ENCODE measurements at places on chromosomes 2 and 18.

GRCh38 chr2:10172033-10172871 lies 49.7 kb downstream of the RRM2 start:
- no peak for DNase-seq

DNA sequence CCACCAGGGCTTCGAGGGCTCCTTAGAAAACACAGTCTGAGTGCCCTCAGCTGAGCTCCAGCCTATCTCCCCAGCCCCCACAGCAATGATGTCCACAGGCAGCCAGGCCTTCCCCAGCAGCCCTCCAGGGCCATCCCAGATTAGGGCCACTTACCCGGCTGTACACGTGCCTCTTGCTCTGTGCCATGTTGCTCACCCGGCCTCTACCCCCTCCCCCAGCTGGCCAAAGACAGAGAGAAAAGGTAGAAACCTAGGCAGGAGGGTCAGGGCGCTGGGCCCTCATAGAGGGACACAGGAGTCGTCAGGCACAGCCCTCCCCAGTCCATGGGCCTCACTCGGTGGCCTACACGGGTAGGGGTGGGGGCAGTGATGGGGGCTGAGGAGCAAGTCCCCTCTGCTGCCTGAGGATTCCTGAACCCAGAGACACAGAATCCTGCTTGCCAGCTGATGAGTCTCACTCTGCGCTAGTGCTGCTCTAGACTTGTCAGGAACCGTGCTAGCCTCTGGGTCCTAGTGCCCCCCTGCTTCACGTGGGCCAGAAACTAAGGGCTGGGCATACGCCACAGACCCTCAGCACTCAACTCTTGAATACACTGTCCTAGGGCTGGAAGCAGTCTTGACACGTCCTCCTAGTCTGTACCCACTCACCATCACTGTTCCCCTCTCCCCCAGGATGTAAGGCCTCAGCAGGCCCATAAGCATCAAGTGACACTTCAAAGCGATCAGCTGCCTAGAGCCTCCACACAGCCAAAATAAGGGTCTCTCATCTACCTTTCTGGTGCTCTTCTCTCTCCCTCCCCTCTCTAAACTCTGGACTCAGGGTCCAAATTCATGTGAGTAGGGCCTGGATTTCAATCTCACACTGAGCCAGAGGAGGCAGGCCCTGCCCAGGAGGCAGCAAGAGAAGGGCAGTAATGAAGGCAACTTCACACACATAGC lies at the start of gene DCTN1:
TSS of gene DCTN1 (minus strand) at position 461 of the 939 bp plus-strand sequence. CDS start at position 187, 274 bp downstream.
- DNase-seq, result peak; percentile 84

GRCh38 chr2:231714639-231715498 lies 6.5 kb downstream of the PTMA start:
- peak; percentile 44 for DNase-seq

DNA sequence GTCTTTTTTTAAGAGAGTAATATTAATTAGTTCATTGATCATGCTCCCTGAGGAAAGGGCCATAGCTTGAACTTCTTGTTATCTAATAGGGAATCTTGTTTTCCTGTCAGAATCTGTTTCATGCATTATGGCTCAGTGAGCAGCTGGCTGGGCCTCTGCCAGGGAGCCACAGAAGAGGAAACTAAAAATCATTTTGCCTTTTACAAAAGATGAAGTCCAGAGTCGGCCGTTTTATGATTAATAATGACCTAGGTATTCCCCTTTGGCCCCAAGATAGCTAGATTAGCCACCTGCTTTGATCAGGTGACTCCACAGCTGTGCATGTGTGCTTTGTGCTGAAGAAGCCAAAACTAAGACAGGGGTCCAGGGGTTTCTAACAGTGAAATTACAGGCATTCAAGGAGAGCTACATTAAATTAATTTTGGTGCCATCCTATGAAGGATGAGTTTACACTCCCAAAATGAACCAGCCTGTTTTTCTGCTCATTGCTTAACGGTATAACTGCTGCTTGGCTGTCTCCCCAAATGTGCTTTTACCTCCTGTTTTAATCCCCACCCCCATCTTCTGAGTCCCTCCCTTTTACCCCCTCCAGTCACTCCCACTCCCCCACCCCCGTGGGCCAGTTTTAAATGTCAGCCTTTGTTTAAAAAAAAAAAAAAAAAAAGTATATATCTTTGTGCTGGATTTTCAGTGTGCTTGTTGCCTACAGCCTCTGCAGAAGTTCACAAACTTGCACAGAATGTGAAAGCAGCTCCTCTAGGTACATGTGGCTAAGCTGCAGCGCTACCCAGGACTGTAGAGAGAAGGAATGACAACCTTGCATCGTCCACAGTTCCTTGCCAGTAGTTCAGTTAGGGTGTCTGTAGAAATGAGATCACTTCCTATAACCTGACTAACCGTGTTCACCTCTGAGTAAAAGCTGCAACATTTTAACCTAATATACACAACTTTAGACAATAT lies 93.1 kb downstream of the CABLES1 start:
- DNase-seq, result peak; percentile 80

- no peak for DNase-seq
Observed at GRCh38 chr2:113309655-113310387, 31.1 kb upstream of the PAX8 start.

GRCh38 chr2:26471766-26472706 lies 5.9 kb downstream of the OTOF start:
- DNase-seq, result peak; percentile 8

- DNase-seq, result no peak
Observed at GRCh38 chr18:27428716-27429475, 243.8 kb upstream of the CHST9 start.

- no peak for DNase-seq
Observed at GRCh38 chr2:172120118-172120517, 17.4 kb upstream of the DLX2 start.

DNA sequence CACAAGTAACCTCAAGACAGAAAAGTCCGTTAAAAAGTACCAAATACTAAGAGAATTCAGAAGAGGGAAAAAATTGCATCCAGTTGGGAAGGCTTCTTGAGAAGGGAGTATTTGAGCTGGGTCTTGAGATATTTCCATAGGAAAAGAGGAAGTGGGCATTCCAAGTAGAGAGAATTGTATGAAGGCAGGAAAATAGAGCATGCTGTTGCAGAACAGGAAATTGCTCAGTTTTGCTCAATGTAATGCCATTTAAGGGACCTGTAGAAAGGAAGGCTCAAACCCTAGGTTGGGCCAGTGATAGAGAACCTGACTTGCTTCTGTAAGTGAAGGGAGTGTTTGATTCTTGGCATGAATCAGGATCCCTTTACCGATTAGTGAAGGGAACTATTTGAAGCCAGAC lies 1.0 kb upstream of the ZC3H8 start:
- no peak for DNase-seq

DNA sequence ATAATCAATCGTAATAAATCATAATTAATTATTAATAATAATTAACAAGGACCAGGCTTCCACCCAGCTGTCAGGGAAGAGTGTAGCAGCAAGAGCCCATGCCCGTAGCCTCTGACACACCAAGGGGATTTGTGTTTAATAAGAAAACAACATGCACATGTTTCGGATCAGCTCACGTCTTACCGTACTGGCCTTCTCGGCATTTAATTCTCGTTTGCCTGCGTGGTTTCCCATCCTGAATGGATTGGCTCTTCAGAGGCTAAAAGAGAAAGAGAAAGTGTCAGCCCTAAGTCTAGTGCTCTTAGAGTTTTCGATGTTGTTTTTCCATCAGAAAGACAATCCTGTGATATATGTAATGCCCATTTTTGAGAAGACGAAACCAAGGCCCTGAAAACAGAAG lies 27.6 kb downstream of the MBP start:
- DNase-seq, result peak; percentile 82

GRCh38 chr18:74376523-74376922 lies 60.9 kb downstream of the C18orf63 start:
- DNase-seq, result no peak

GRCh38 chr18:74632351-74632679 lies 34.6 kb downstream of the ZNF407 start:
- DNase-seq, result no peak

GRCh38 chr18:79684787-79685186 lies 5.2 kb downstream of the CTDP1 start:
- no peak for DNase-seq

DNA sequence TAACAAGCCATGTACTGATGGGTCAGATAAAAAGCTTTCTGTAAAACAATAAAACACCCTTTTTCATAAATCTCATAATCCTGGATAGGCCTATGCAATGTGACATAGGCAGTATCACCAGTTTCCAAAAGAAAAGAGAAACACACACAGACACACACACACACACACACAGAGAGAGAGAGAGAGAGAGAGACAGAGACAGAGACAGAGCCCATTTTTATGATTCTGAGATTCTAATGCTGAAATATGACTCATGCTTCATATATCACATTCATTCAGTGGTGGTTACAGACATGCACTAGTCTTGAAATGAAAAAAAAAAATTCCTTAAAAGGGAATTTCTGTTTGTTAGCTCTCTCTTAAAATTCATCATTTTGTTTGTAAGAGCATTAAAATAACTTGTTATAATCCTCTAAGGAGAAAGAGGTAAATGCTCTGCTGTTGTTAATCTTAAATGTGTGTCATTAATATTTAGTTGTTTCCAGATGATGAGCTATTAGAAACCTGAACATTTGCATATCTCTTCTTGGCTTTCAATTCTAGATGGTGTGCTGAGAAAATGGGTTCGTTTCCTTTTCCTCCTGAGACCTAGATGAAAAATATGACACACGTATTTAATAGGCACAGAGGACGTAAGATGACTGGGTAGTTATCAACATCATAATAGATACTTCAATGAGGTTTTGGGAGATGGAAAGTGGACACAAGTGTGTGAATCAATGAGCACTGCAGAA lies 1598.7 kb upstream of the ACVR2A start:
- peak; percentile 85 for DNase-seq

DNA sequence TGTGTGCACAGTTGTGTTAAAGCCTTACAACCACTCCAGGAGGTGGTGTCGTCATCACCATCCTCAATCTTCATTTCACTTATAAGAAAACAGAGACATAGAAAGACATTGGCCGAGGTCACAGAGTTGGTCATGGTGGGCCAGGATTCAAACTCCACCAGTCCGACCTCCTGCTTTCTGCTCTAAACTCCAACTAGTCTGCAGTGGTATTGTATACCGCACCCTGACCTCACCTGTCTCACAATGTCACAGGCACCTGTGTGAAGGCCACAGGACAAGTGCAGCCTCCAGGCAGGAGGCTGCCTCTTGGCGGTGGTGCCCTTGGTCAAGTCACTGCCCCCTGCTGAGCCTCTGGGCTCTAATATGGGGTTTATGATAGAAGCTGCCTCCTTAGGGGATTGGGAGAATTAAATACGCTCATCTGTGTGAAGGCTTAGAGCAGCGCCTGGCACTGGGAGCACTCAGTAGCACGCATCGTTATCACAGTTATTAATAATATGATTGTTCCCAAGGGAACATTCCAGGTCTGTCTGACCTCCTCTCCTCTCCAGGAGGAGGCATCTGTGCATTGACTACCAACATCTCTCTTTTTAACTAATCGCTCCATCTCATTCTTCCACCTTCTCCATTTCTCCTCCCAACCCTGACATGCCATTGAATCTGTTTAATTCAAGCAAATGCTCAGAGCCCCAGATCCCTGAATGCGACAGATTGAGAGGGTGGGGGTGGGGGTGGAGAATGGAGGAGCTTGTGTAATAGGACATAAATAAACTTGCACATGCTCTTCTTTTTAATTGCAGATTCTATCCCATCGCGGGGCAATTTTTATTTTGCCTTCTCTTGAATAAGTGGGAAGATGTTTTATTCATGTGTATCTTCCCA lies 112.7 kb downstream of the MCFD2 start:
- DNase-seq, result no peak

DNA sequence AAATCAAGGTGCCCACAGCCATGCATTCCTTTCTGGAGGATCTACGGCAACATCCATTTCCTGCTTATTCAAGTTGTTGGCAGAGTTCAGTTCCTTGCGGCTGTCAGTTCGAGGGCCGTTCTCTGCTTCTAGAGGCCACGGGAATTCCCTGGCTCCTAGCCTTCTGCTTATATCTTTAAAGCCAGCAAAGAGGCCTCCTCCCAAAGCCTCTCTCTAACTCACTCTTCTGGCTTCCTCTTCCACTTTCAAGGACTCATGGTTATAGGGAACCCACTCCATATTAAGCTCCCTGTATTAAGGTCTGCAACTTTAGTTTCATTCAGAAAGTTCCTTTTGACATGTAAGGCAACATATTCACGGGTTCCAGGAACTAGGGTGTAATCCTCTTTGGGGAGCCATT lies 150.1 kb upstream of the RMP24 start:
- no peak for DNase-seq

- DNase-seq, result no peak
Observed at GRCh38 chr2:134124047-134124753, 129.7 kb upstream of the MGAT5 start.

GRCh38 chr2:222146488-222146887 lies 152.3 kb downstream of the PAX3 start:
- no peak for DNase-seq

GRCh38 chr2:26720322-26721114 lies 28.0 kb downstream of the KCNK3 start:
- peak; percentile 95 for DNase-seq

All from choroid plexus epithelial cell (primary cell).